ENCODE measurements at places on chromosomes 6 and 20.

DNA sequence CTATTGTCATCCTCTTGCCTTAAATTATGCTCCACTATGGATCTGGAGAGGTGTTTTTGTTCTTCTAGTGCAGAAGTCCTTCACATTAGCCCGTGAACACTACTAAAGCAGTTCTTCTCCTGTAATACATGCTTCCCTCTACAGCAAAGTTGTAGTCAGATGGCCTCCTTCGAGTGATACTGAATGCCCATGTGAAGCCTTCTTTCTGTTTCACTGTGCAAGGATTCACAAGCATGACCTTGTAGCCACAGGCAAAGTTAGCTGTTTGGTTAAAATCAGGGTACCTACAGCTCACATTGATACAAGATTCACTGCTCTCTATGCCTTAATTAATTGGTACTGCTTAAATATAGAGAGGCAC, 47.6 kb downstream of the ARHGAP18 start:
- DNase-seq, result no peak

DNA sequence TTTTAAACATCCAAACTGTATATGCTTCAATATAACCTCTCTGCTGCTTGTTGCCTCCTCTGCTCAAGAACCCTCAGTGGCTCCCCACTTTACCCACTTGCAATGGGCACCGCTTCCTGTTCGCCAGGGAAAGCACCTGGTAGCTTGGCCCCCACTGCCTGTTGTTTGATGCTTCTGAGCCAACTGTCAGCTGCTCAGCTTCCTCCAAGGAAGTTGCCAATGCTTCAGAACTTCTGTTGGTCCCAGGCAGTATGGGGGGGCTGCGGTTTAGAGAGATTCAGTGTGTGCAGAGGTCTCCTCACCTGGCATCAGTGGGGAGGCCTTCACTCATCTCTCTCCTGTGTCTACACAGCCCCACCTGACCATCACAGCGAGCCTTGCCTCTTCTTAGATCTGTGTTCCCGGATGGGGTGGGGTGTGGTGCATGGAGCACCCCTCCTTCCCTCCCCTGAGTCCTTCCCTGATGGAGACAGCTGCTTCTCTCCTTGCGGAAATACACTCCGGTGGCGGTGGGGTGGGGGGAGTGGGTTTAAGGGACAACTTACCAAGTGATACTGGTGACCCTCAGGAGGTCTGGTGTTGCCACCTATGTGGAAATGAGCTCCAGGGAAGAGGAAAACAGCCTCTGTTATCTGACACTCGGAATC, 308.1 kb downstream of the CDH26 start:
- no peak for DNase-seq

DNA sequence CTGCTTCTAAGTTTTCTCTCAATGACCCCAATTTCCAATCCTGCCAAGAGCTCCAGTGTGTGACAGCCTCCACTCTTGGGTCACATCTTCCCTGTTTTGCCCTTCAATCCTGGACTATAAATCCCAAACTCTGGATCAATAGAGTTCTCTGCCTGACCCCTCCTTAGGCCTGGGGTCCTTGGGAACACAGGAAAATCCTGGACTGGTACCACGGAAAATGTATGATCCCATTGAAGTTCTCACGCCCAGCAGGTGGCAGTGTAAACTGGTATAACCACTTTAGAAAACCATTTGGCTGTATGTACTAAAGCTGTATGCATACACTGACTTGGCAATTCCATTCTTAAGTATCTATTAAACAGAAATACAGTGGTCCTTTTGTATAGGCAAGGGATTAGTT, 98.0 kb downstream of the SNAP25 start:
- peak; percentile 75 for DNase-seq

GRCh38 chr6:45677381-45678284, 299.9 kb upstream of the SUPT3H start:
- DNase-seq, result peak; percentile 26

All from testis (tissue), 5 donors.